ENCODE measurements at places on chromosomes 7 and 10.

DNA sequence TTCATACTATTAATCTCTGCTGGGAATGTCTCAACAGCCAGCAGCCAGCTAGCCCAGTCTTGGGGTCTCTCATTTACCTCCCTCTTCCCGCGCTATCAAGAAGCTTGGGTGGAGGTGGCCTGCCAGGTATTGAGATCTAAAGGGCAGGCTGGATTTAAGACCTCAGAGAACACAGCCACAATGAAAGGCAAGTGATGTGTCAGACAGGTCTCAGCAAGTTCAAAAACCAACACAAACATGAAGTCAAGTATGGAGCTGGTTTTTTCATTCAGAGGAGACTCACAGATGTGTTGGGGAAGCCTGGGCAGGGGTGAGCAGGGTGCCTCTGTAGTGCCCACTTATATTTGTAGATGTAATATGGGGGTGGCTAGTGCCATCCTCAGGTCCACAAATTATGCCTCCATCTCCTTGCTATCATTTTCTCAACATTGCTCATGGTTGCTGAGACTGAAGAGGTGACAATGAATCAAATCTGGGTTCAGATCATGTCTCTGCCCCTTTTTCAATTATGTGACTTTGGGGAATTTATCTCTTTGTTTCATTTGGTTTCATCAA lies 27.7 kb upstream of the CROT start:
- no peak for DNase-seq

DNA sequence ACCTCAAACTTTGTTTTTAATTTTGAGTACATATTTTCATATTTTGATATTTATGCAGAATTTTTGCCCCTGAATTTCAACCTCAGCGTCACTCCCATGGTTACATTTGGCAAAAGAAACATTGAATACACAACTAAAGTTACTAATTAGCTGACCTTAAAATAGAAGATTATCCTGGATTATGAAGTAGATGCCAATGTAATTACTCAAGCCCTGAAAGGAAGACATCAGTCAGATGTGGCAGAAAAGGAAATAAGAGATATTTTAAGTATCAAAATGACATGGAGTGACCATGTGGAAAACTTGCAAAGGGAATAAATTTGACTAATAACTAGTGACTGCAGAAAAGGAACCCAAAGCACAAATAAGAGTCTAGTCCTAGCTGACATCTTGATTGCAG lies 701.3 kb upstream of the KCND2 start:
- no peak for DNase-seq

DNA sequence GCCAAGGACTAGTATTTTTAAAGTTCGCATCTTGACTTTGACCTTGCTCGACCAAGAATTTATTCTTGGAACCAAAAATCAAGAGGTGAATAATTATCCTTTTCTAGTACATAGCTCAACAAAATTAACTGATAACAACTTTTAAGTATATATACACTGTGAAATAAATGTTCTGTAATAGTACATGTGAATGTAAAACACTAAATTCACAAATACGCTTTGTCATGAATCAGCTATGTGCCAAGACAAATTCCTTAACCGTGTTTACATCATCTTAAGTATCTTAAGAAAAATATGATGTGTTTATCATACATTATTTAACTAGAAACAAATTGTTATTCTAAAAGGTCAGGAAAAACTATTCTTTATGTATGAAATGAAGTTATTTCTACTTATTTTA lies 83.3 kb downstream of the CUL2 start:
- DNase-seq = no peak

- no peak for DNase-seq
These were observed 55.4 kb upstream of the KIF5B start for GRCh38 chr10:32111585-32111984.

DNA sequence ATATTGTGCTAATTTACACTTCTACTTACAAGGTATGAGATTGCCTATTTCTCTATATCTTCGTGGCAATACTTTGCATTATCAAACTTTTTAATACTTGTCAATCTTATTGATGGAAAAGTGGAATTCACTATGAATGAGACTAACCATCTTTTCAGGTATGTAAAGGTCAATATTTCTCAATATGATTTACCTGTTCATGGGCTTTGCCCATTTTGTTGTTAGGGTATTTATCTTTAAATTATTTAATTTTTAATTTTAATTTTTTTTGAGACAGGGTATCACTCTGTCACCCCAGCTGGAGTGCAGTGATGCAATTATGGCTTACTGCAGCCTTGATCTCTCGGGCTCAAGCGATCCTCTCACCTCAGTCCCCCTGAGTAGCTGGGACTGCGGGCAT lies 47.8 kb upstream of the LCOR start:
- no peak for DNase-seq

GRCh38 chr7:135773464-135773863 lies 24.9 kb upstream of the FAM180A start:
- DNase-seq = no peak

GRCh38 chr7:151068069-151068773 lies 8.8 kb downstream of the SLC4A2 start:
- DNase-seq = no peak

DNA sequence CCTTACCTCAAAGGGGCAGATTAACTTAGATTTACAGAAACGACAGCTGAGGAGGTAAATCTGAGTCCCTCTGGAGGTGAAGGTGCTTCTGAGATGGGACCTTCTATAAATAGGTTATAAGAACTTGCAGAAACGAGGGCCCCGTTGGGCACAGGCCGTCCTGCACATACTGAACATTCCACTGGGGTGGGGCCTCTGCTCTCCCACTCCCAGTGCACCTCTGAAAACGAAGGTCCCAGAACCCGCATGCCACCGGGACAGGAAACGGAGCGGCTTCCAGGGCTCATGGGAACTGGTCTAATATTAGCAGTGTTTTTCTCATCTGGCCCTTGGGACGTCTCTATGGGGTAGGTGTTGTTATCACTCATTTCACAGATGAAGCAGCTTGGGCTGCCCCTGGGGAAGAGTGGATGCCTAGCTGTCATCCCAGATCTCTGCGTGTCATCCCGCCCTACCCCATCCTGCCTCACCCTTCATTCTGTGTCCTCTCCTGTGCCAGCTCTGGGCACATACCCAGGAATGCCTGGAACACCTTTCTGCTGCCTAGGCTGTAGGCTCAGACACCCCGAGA lies 19.6 kb downstream of the C10orf62 start:
- DNase-seq = no peak

- peak; percentile 43 for DNase-seq
These were observed 26.2 kb downstream of the IKZF1 start for GRCh38 chr7:50330696-50331095.

- no peak for DNase-seq
These were observed 339.0 kb downstream of the GPR37 start for GRCh38 chr7:124426621-124427020.

- no peak for DNase-seq
These were observed 319.3 kb downstream of the CAMK1D start for GRCh38 chr10:12668634-12669033.

All from activated T-cell treated with anti-CD3 and anti-CD28 coated beads, Interleukin-2, amount 50 U/mL, for 48 hours (primary cell).